Fibroblast of the aortic adventitia (primary cell): ENCODE measurements at places on chromosomes 11 and 22.
A peak's percentile ranks its signal among the peaks of the same experiment; 100 is the strongest.

- no peak for DNase-seq
Observed at GRCh38 chr11:44496391-44496790, 69.1 kb upstream of the CD82 start.

DNA sequence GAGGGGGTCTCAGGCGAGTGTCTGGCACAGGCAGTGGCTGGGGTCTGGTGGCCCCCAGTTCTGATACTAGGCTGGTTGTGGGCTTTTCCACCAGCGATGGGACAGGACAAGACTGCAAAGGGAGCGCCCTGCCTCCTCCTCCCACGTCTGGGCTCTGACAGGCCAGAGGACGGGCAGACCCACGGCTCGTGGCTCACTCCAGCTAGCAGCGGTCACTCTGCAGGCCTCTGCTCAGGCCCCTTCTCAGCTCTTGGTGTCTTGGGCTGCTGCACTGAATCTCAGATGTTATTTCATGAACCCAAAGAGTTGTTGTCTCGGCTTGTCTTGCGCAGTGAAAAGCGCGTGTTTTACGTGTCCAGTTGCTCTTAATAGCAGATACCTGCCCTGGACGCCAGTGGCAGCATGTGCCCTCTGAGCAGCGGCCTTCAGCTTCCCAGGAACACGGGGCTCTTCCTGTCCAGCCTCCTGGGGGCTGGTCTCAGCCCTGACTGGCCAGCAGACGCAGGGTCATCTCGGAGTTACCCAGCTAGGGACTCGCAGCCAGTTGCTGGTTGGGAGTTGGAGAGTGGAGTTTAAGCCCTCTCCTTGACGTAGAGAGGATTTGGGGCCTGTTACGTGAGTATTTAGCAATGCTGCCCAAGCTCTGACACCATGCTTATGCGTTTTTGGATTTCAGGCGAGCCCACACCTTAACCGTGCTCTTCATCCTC is 9.6 kb downstream of the PTDSS2 start:
- DNase-seq, result peak; percentile 58

DNA sequence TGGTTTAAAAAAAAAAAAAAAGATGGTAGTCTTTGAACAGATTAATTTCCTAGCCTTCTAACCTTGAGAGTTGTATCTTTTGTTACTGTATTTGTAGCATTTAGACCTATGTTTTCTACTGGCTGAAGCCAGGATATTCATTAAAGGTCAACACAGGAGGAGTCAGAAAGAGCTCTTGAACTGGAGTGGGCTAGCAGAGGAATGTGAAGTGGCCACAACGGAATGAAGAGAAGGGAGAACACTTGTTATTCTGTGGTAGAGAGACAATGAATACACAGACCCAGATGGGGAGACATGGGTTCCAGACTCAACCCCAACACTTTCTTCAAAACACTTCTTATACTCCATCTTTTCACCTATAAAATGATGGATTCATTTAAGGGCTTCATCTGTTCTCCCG is 88.1 kb downstream of the RELT start:
- no peak for DNase-seq

DNA sequence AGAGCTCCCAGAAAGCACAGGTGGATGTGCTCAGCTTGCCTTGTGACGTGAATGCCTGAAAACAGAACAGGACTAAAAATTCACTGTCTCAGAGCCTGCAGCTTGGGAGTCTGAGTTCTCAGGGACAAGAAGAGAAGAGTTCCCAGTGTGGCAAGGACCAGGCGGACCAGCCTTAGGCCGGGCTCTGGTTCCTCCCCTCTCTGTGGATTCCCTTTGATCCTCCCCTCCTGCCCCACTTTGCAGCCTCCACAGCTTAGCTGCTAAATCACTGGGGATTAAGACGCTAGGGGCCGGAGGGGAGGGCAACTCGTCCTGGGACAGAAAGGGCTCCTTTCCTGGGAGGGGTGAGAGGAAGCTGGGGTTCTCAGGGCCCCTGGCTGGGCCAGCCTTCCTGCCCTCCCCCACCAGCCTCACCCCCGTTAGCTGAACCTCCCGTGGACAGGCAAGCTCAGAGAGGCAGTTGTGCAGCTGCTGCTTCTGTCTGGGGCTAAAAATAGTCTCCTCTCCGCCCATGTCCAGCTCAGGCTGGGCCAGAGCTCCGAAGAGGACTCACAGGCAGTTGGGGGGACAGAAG is 29.9 kb upstream of the JAM3 start:
- no peak for DNase-seq

DNA sequence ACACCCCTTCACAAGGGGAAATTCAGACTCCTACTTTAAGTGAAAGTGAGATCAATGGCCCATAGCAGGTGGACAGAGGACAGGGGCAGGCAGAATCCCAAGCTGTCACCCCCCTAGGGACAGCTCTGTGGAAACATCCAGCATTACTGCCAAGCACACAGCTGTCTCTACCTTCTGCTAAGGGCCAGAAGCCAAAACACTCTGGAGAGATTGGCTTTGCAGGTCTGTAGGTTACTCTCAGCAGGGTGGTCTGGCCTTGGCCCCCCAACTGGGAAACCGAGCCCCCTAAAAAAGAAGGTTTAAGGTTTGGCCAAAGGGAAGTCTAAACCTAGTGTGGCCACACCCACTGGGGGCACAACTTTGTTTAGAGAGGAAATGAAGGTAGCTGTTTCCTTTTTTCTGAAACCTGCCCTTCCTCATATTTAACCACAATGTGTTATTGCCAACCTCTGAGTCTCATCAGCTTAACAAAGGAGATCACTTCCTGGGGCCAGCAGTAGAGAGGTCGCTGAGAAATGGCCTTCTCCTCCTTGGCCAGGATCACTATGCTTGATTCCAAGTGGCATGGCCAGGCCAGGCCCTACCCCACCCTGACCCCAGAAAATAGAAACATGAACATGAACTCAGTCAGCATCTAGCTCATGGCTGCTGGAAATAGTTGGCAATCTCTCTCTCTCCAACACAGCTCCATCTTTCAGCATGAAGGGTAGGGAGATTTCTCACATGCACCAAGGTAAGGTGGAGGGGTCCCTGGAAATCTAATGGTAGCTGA is 25.9 kb upstream of the SCARF2 start:
- DNase-seq, result no peak

DNA sequence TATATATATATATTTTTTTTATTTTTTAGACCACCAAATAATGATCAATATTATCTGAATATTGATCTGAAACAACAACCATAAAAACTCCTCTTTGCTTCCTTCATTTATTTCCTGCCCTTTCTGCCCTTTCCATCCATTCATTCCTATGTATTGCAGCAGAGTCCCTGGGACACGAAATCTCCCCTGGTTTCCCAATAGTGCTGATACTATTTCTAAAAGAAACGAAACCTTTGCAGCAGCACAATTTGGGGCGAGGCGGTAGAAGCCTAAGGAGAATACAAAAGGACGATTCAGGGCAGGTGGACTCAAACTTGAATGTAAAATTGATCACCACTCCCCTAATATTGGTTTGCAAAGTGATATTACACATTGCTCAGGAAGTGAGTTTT is 16.9 kb upstream of the AMOTL1 start:
- no peak for DNase-seq

- DNase-seq, result peak; percentile 75
Observed at GRCh38 chr22:42939941-42940653, 74.9 kb downstream of the PACSIN2 start.

GRCh38 chr22:39234867-39235687 is 9.7 kb downstream of the PDGFB start:
- DNase-seq, result no peak

- DNase-seq, result no peak
Observed at GRCh38 chr11:73147771-73148681, 5.9 kb upstream of the FCHSD2 start.

DNA sequence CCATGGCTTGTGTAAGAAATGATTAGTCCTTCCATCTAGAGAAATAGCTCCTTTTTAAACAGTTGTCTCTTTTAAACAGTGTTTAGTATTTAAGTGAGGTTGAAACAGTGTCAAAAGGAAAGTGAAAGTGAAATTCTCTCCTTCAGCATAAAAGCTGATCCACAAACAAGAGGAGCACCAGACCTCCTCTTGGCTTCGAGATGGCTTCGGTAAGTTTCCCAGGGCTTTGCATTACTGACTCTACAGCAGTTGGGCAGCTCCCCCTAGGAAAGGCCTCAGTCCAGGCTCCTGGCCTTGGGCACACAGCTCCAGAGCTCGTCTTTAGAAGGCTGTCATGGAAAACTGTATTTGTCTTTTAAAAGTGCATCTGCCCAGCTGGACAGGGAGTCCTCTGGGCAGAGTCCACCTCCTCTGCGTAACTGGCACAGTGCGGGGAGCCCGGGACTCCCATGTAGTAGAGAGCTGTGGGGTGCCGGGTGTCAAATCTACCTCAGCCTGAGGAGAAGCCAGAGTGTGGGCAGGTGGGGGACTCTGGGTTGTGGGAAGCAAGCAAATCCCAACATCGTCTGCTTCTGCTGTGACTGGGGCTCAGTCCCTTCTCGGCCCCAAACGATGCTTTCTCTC is at the start of gene PLAAT4:
Gene PLAAT4, plus strand, starts transcription at position 140 of the 624 bp plus-strand sequence. Its CDS starts 61 bp downstream, at position 201.
- peak; percentile 79 for DNase-seq

- no peak for DNase-seq
Observed at GRCh38 chr11:35949242-35949641, 5.4 kb downstream of the LDLRAD3 start.

- DNase-seq, result peak; percentile 65
Observed at GRCh38 chr11:67071420-67072284, 15.0 kb downstream of the RHOD start.

- no peak for DNase-seq
Observed at GRCh38 chr22:46958658-46959057, 196.2 kb downstream of the TBC1D22A start.
